NCI-H2171 treated with DMSO at 0.1 percent for 48 hours (cell line): ENCODE measurements at places on chromosomes 3 and 15.

DNA sequence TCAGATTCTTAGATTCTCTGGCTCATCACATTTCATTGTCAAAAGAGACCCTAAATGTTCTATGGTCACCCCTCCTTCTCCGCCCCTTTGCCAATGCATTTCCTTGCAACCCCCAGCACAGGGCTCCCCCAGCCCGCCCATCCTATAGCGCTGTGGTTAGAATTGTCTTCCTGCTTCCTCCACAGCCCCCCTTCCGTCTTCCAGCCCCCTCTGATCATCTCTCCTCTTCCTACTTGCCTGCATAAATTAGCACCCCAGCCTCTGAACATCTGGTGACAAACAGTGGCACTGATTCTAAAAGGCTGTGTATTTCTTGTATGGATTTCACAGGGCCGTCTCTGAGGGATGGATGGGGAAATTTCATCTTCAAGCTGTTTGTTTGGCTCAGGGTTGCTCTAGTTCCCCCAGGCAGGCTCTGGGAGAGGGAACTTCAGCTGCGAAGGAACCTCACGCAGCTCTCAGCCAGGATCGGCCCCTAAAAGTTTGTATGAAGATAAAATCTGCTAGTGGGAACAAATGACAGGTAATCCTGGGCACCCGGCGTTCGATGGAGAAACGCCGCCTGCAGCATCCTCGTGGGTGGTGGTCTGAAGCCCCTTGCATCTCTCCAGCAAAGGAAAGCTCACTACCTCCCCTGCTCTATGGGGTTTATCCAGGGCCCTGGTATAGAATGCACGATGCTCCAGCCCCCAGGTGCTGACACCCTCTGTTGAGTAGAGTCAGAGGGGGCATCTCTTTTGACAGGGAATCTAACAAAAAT is 83.0 kb downstream of the WNT7A start:
- no peak for DNase-seq

DNA sequence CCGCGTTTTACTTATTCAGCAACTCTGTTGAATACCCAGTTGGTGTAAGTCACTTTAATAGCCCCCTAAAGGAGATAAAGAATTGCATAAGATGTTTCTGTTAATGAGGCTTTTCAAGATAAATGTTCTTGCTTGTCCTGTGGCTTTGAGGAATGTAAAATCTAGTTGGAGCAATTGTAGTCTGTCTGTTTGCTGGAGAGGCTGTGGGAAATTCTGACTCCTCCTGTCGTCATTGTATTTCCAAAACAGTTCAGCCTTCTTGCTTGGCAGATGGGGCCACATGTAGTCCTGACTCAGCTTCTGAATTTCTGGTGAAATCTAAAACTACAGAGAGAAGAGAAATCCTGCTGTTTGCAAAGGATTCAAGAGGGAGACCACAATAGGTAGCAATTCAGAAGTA is 114.4 kb downstream of the RYR3 start:
- DNase-seq, result no peak

DNA sequence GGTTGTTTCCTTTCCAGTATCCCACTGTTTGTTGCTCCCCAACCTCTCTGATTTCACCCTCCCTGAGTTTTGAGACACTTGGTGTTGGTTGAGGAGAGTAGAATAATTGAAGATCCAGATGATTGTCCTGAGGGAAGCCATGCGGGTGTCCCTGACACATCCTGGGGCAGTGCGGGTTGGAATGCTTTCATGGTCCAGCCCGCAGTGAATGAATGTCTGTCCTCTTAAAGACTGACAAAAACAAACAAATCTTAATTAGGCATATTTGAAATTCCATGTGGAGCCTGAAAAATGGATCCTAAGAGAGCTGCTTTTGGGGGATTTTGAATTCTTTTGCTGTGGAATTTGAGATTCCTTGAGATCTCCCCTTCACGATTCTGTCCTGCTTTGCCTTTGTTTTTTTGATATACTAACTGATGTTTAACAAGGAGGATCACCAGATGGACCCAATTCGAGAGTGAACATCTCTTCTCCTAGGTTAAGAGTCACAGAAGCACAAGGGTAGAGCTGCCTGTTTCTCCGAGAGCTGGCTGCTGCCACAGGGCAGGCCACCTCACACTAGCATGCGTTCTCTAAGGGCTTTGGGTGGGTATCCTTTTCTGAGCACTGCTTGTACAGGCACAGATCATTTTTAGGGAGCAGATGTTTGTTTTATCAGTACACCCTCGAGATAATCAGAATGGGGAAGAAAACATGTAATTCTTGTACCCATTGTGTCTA is 47.4 kb downstream of the GPR171 start:
- no peak for DNase-seq

DNA sequence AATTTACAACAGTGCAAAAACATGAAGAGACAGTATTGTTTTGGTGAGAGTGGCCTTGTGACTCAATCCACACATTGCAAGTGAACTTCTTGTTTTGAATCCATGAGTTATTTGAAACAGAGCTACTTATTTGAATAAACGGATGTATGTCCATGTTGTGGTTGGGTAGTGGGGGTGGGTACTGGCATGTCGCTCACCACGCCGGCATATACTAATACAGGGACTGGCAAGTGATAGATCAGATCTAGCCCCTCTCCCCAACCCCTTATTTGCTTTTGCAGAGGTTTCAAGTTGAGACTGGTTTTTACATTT is 83.8 kb downstream of the EDEM1 start:
- no peak for DNase-seq

DNA sequence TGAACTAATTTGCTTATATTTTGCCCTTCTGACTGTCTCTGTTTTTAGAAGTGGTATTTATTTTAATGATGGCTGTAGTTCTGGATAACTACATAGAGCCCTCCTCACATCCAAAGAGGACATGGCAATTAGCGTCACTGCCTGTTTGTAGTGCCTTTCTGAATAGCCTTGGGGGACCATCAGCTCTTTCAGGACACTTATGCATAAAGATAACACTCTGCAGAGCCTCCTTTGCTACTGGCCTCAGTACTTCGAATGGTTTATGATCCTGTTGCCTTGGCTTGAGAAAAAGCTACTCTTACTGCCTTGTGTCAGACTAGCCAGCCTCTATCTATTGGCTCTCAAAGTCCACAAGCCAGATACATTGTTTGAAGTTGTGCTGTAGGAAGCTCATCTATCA is 105.4 kb upstream of the SPRED1 start:
- no peak for DNase-seq

DNA sequence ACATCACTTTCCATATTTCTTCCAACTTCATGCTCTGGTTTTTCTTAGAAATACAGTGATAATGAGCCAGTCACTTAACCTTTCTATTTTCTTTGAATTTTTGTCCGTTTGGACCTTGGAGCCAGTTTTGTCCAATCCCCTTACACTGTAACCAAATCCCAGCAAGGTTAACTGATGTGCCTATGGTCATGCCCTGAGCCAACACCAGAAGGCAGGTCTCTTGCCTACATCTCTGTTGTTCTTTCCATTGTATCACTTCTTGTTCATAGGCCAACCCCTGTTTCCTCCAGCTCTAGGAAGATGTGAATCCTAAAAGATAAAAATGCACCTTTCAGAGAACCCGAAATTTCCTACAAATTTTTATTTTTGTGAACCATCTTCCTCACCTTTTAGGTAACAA is 122.7 kb downstream of the CMSS1 start:
- no peak for DNase-seq

GRCh38 chr3:100155128-100155527 is 40.8 kb upstream of the FILIP1L start:
- no peak for DNase-seq

DNA sequence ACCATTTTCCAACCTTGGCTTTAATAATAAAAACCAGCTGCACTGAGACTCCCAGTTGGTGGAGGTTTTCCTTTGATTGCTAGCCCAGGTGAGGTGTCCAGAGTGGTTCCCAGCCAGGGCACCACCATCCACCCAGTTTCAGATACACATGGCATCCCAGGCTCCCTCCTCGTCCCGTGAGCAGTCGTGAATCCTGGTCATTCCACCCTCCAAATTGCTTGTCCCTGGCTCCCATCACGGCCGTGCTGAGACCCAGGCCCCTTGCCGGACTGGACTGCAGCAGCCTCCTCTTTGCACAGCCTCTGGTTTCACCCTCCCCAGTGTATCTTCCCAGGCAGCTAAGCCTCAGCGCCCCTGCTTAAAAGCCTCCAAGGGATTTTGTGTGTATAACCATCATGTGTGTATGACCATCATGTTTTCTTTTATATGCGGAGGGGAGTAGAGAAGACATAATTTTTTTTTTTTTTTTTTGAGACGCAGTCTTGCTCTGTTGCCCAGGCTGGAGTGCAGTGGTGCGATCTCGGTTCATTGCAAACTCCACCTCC is 106.3 kb downstream of the ETFA start:
- DNase-seq, result no peak

- DNase-seq, result no peak
Measured at GRCh38 chr15:50531766-50532165, 14.7 kb downstream of the USP50 start.
